ENCODE measurements at places on chromosomes 6 and 20.

DNA sequence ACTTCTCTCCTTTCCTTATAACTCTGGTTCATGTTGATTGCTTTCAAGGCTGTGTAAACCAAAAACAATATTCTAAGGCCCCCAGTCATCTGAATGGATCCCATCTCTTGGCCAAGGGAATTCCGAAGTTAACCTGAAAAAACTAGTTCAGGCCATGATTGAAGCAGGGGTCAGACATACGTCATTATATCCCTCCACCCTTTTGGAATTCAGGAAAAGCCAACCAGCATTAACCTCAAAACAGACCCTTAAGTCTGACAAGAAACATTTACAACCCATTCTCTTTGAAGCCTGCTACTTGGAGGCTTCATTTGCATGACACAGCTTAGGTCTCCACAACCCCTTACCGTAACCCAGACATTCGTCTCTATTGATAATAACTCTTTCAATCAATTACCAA is 39.7 kb downstream of the SLC26A8 start:
- DNase-seq: no peak

- no peak for DNase-seq
These were observed 27.7 kb downstream of the TFEB start for GRCh38 chr6:41707565-41708200.

DNA sequence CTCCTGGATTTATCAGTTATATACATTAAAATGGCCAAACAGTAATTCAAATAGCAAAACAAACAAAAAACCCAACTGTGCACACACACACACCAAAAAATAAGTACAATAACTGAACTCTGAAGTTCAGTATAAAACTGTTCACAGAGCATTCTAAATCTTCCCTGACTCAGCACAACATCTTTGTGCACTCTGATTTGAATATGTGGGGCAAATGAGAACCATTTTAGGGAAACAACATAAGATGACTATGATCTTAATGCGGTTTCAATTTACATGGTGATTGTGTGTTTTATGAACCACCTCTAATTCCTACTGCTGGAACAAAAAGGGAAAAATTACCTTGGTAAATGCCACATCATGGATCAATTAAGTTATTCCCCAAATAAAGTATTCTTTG is 41.7 kb downstream of the PLAGL1 start:
- no peak for DNase-seq

DNA sequence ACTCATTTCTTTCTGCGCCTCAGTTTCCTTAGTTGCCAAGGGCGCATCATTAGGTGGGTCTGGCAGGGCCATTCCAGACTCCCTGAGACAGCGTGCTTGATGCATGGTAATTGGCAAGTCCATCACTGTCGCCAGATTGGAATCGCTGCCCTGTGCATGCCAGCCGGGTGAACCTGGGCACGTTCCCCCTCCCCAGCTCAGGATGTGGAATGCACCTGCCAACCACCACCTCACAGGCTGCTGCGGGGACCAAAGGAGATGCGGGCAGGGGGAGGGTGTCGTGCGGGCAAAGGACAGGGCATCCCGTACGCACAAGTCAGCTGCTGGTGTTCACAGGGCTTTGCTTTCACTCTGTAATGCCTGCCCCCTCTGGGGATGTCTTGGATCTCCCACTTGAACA is 36.4 kb upstream of the PMEPA1 start:
- DNase-seq: no peak

GRCh38 chr6:33699131-33699530 is 12.4 kb downstream of the UQCC2 start:
- no peak for DNase-seq

DNA sequence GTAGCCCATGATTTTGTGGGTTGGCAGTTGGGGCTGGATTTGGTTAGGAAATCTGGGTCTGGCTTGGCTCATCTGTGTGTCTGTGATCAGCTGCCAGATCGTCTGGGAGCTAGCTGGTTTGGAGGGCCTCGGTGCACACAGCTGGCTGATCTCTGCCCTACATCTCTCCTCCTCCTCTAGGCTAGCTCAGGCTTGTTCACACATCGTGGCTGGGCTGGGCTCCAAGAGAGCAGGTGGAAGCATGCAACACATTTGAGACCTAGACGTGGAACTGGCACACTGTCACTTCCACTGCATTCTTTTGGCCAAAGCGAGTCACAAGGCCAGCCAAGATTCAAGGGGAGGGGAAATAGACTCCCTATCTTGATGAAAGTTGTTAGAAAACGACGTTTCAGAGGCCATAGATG is 15.9 kb downstream of the NDUFAF5 start:
- no peak for DNase-seq

DNA sequence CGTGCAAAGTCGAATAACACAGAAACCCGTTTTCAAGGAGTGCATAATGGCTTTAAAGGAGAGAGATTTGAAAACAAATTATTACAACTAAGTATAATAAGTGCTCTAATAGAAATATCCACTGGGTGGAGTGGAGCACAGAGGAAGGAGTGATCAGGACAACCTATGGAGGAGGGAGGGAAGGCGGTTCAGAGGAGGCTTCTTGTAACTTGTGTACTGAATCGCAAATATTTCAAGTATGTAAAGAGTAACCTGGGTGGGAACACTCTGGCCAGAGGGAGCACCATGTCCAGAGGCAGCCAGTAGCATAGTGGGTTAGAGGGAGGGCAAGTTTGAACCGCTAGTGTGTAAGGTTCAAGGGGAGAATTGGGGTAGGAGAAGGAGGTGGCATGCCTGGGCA is 21.6 kb upstream of the TNFAIP3 start:
- no peak for DNase-seq

- no peak for DNase-seq
These were observed 95.9 kb downstream of the GRIK2 start for GRCh38 chr6:101489456-101489855.

DNA sequence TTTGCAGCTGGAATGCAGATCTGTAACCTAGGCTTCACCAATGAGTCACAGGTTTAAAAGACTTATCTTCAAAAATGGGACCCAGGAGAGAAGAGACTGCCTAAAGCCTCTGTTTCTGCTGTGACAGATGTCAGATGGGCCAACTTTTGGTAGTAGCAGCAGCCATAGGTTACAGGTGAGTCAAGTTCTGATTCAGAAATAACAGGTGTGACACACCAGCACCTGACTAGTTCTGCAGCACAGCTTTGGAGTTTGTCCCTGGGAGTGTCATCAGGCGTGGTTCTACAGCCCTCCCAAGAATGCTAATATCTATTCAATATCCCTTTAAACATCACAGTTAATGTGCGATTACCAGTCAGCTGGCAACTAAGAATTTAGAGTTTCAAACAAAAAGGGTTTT is 121.9 kb upstream of the BTN3A2 start:
- no peak for DNase-seq

- DNase-seq: no peak
These were observed 266.4 kb upstream of the PRND start for GRCh38 chr20:4455301-4455701.

DNA sequence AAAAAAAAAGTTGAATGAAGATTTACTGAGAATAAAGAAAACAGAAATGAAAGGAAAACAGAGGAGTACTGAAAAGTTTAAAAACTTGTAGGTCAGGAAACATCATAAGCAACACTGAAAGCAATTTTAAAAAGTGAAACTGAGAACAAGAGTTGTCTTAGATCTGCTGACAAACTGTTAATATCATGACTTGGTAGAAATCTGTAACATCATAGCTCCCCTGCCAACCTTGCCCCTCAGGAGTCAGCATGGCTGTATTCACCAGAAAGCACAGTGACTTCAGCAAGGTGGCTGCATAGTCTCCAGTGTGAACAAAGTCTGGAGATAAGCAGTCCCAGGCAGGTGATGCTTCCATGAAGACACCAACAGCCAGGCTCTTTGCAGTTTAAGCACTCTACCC is 5.3 kb downstream of the NAA20 start:
- no peak for DNase-seq

DNA sequence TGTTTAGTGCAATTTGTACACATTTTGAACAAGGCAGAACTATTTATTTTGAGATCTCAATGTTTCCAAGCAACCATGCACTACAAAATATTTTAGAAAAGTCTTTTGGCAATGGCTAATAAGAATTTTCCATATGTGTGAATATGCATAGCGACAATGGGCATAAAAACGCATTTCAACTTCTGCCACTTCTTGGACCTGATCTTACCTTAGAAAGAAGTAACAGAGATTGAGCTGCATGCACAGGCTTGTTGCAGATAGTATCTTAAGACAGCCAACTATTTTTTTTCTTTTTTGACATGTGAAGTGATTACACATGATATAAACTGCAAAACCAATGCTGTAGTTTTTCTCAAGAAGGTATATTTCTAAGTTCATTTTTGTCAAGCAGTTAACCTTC is 210.4 kb upstream of the PHACTR1 start:
- no peak for DNase-seq

- DNase-seq: no peak
These were observed 30.9 kb upstream of the TULP1 start for GRCh38 chr6:35543459-35544193.

- no peak for DNase-seq
These were observed at the start of gene MYLK2 for GRCh38 chr20:31819083-31819784. Gene MYLK2 (plus strand): TSS chr20:31819356. CDS start chr20:31819581, 225 bp downstream.

- no peak for DNase-seq
These were observed 5.3 kb upstream of the PRR18 start for GRCh38 chr6:166313255-166314070.

DNA sequence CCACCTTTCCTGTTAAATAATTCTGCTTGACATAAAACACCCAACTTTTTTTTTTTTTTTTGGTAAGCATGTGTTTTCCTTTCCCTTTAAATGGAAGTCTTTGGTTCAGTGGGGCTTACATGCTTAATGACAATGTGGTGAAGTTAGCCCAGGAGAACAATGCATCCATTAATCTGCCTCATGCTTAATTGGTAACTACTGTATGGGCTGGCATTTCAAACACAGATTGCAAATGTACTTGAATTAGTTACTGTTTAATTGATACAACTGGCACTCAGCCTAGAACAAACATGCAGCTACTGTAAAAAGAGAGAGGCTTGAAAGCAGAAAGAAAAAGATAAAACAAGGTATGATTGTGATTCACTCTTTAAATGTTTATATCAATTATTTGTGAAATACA is 483.6 kb upstream of the NOX3 start:
- DNase-seq: no peak

- DNase-seq: no peak
These were observed 145.8 kb downstream of the PACRG start for GRCh38 chr6:162873537-162873936.

- no peak for DNase-seq
These were observed 63.7 kb downstream of the CTNNBL1 start for GRCh38 chr20:37757550-37757949.

DNA sequence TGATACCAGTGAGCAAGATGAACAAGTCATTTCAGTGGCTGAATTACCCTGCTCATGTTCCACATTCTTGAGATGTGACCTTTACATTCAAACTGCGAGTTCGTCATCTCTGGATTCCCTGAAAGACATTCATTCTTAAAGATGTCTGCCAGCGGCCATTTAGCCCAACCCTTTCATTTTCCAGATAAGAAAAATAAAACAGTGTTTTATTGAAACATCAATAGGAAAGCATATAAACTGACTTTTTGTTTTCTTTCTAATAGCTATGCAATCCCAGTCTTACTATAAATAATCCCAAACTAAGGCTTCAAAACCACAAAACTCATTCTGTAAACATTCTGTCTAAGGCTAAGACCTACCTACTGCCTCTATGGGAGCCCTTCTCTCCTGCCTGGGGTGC is 134.0 kb downstream of the SAMD5 start:
- DNase-seq: no peak

GRCh38 chr20:1945134-1945618 is 48.7 kb downstream of the PDYN start:
- no peak for DNase-seq

GRCh38 chr20:61185181-61185580 is 66.9 kb upstream of the CDH4 start:
- DNase-seq: no peak

GRCh38 chr20:44204156-44204831 is 6.3 kb downstream of the OSER1 start:
- no peak for DNase-seq

DNA sequence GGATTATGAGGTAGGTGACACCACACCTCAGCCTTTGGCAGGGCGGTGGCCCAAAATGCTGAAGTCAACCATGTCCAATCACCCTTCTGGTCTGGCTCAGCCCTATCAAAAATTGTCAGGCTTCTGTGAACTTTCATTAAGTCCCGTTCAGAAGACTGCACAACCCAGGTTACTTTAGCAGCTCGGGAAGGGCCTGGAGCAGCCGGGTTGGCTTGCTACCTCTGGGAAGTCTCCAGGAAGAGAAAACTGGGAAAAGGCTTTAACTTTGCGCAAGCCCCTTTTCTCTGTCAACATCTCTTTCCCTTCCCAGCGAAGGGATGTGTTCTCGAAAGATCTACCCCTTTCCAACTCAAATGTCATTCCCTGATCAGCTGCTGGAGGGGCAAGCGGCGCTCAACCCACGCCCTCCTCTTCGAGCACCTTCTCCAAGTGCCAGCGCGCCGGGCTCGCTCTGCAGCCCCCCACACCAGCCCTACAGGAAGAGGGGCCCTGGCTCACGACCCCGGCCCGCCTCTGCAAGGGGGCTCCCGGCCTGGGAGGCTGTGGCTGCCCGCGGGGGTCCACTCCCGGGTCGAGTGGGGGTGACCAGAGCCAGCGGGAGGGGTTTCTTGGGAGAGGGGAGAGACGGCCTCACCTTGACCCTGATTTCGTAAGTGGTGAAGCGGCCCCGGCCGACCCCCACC is 573 bp downstream of the SNX3 start:
- no peak for DNase-seq

- DNase-seq: peak; percentile 74
These were observed 23.6 kb upstream of the TMEM181 start for GRCh38 chr6:158536084-158536890.

DNA sequence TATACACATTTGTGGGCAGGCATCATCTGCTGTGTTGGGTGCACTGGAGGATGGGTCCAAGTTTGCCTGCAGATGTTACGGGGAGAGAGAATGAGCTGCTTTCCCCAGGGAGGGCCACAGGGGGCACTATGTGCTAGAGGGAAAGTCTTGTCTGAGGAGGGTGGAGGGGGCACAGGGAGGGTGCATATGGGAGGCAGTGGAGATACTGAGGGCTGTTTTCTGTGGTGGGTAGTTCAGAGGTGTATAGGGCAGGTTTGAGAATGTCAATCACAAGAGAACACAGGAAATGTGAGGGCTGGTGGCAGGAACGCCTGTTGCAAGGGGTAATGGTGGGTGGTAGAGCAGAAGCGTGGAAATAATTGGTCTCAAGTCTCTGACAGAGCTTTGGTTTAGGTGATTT is 7.7 kb upstream of the PTPRA start:
- DNase-seq: no peak

- DNase-seq: no peak
These were observed 1324.4 kb upstream of the EYS start for GRCh38 chr6:67031451-67031850.
